T-cell (primary cell): ENCODE measurements at places on chromosomes 1 and 21. TPM values are rescaled to one million over a fixed set of nuclear protein-coding genes. Genes with fewer than 3 reads are reported as not detected.
A peak's percentile ranks its signal among the peaks of the same experiment; 100 is the strongest.

The OPTC gene
- total RNA-seq: not detected

The FNDC5 gene
- total RNA-seq: not detected

The SRM gene
- total RNA-seq: 72.4 TPM

The EDARADD gene
- total RNA-seq: 5.7 TPM

The UCHL5 gene
- total RNA-seq: 30.4 TPM

The PRELP gene
- total RNA-seq: 0.18 TPM

The KRTAP7-1 gene
- total RNA-seq: not detected

The VCAM1 gene
- total RNA-seq: 0.36 TPM

The JUN gene
- total RNA-seq: 56.6 TPM

The ST6GALNAC3 gene
- total RNA-seq: 0.33 TPM

The KCNJ9 gene
- not detected for total RNA-seq

The PLXNA2 gene
- total RNA-seq: 2.3 TPM

The VSIG8 gene
- not detected for total RNA-seq

The SPOCD1 gene
- total RNA-seq: not detected

The CA6 gene
- total RNA-seq: 2.1 TPM

The DSTYK gene
- total RNA-seq: 14.7 TPM

The IL19 gene
- total RNA-seq: not detected

DNA sequence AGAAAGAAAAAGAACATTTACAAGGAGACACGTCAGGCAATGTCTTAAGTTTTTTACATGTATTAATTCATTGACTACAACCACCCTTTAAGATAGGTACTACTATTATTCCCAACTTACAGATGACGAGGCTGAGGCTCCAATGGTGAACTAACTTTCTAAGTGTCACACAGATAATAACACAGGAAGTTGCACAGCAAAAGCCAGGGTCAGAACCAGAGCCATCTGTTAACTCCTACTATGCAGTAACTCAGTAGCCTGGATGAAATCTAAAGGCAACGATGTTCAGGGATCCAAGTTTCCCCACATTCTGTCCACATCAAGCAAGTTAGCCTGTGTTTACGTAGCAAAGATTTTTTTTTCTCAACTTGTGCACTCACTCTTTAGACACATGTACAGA is 371.7 kb downstream of the PTPRC start:
- H3K27me3 ChIP-seq: no peaks in the 10 kb centered on the region
- H3K36me3 ChIP-seq: no peaks in the 10 kb centered on the region
- peaks cover 11% of the 10 kb centered on the region for H3K4me1 ChIP-seq
- no peak overlapping the region for H3K27ac ChIP-seq
- no peak overlapping the region for H3K4me3 ChIP-seq
- no peak for DNase-seq

GRCh38 chr1:165843304-165843703 is 15.9 kb downstream of the UCK2 start:
- no peak for DNase-seq
- H3K27ac ChIP-seq: no peak overlapping the region
- H3K27me3 ChIP-seq: no peaks in the 10 kb centered on the region
- peaks cover 5% of the 10 kb centered on the region for H3K4me1 ChIP-seq
- no peaks in the 10 kb centered on the region for H3K36me3 ChIP-seq

- no peaks in the 10 kb centered on the region for H3K36me3 ChIP-seq
- peaks cover 32% of the 10 kb centered on the region for H3K4me1 ChIP-seq
- no peaks in the 10 kb centered on the region for H3K27me3 ChIP-seq
- DNase-seq: no peak
- no peak overlapping the region for H3K4me3 ChIP-seq
- H3K27ac ChIP-seq: no peak overlapping the region
Measured at GRCh38 chr1:23537296-23537973, 6.4 kb upstream of the E2F2 start.

DNA sequence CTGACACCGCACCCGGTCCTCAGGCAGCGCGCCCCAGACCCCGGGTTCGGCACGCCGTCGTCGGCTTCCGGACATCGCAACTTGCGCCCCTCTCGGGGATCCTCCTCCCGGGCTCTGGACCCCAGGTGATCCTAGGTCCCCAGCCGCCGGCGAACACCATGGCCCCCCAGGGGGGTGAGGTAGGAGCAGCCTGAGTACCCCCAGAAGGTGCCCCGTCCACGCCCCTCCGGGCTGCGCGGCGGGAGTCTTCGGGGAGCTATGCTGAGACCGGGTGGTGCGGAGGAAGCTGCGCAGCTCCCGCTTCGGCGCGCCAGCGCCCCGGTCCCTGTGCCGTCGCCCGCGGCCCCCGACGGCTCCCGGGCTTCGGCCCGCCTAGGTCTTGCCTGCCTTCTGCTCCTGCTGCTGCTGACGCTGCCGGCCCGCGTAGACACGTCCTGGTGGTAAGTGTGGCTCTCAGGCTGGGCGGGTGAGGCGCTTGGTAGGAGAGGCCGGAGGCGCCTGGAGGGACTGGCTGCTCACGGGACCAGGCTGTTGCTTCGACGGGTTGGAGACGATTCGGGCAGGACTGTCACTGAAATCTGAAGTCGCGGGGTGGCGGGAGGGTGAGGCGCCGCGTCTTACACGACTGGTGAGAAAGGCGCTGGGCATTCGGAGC is 367 bp downstream of the WNT2B start:
- peaks cover 24% of the 10 kb centered on the region for H3K4me1 ChIP-seq
- peak overlapping the region; percentile 93 for H3K4me3 ChIP-seq
- peak; percentile 30 for DNase-seq
- H3K27me3 ChIP-seq: peaks cover 59% of the 10 kb centered on the region
- H3K36me3 ChIP-seq: no peaks in the 10 kb centered on the region

DNA sequence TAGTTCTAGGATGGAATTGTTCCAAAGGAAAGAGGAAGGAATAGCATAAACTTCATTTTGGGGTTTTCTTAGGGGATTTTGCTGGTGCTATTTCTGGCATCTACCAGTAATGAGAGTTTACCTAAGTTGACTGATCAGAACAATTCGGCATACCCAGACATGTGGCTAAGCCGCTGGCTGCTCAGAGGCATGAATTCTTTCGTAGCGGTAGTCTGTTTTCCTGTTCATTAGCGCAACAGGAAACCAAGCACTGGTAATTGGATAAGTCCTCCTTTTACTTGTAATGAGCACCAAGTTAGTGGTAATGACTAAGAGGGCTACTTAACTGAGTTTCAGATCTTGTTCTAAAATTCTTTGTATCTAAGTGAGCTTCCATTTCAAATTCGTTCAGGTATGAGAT is 38.6 kb downstream of the C21orf91 start:
- H3K36me3 ChIP-seq: no peaks in the 10 kb centered on the region
- H3K4me1 ChIP-seq: peaks cover 50% of the 10 kb centered on the region
- no peak overlapping the region for H3K4me3 ChIP-seq
- DNase-seq: peak; percentile 51

- no peak for DNase-seq
- H3K4me1 ChIP-seq: no peaks in the 10 kb centered on the region
- no peaks in the 10 kb centered on the region for H3K27me3 ChIP-seq
- H3K4me3 ChIP-seq: no peak overlapping the region
Measured at GRCh38 chr1:67947114-67947513, 103.3 kb downstream of the DIRAS3 start.

DNA sequence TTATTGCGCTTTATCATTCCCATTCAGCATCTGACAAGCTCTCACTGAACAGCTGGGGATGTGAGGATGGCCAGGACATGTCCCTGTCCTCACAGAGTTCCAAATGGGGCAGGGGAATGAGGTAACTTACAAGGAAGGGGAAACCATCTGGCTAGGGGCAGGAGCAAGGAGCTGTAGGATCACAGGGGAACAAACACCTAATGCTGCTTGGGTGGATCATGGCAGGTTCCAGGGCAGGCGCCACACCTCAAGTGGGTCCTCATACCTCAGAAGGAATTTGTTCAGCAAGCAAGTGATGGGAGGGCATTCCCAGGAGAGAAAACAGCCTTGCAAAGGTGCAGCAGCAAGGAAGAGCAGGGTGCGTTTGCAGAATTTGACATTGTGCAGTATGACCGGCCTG is 35.1 kb upstream of the GRIK3 start:
- no peaks in the 10 kb centered on the region for H3K27me3 ChIP-seq
- no peaks in the 10 kb centered on the region for H3K36me3 ChIP-seq
- no peak for DNase-seq
- H3K4me3 ChIP-seq: no peak overlapping the region
- no peaks in the 10 kb centered on the region for H3K4me1 ChIP-seq

GRCh38 chr1:31642366-31642765 is 2.3 kb downstream of the PEF1 start:
- H3K36me3 ChIP-seq: no peaks in the 10 kb centered on the region
- H3K4me1 ChIP-seq: peaks cover 49% of the 10 kb centered on the region
- no peak overlapping the region for H3K4me3 ChIP-seq
- DNase-seq: no peak
- H3K27me3 ChIP-seq: no peaks in the 10 kb centered on the region
- H3K27ac ChIP-seq: no peak overlapping the region

DNA sequence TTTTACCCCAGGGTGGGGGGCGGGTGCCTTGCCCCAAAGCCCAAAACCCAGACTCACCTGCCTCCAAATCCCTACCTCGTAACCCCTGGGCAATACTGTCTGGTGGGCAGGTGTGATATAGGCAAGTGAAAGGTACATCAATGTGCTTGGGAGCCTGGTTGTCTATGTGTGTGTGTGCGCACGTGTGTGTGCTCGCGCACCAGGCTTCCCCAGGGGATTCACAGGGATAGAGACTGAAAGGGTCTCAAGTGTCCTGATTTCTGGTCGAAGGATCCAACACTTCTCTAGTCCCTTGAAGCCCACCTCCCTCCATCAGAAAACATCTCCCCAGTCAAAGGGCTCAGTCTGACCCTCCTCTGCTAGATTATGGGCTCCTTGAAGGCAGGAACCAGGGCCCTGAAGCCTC is 28.9 kb upstream of the EPB41 start:
- H3K27me3 ChIP-seq: no peaks in the 10 kb centered on the region
- H3K4me1 ChIP-seq: peaks cover 66% of the 10 kb centered on the region
- H3K36me3 ChIP-seq: no peaks in the 10 kb centered on the region
- no peak for DNase-seq
- H3K27ac ChIP-seq: peak overlapping the region; percentile 68

- peaks cover 42% of the 10 kb centered on the region for H3K27me3 ChIP-seq
- H3K36me3 ChIP-seq: no peaks in the 10 kb centered on the region
- peaks cover 7% of the 10 kb centered on the region for H3K4me1 ChIP-seq
- H3K27ac ChIP-seq: no peak overlapping the region
- DNase-seq: no peak
- H3K4me3 ChIP-seq: peak overlapping the region; percentile 42
Measured at GRCh38 chr21:45982092-45982757, 655 bp downstream of the COL6A1 start.

DNA sequence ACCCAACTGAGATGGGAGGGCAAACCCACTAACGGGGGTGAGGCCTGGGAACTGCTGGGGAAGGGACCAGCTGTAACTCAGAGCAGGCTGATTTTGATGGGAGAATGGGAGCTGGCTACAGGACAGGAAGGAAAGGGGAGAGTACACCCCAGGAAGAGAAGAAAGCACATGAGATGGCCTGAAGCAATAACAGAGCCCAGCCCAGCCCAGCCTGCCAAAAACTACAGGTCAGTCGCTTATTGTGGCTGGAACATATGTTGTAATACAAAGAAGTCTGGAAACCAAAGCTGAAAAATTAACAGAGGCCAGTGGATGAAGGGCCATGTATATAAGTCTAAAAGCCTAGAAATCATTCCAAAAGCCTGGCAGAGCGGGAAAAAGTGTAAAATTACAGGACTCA is 1.6 kb downstream of the ITLN2 start:
- H3K4me1 ChIP-seq: peaks cover 16% of the 10 kb centered on the region
- H3K27ac ChIP-seq: no peak overlapping the region
- DNase-seq: no peak

DNA sequence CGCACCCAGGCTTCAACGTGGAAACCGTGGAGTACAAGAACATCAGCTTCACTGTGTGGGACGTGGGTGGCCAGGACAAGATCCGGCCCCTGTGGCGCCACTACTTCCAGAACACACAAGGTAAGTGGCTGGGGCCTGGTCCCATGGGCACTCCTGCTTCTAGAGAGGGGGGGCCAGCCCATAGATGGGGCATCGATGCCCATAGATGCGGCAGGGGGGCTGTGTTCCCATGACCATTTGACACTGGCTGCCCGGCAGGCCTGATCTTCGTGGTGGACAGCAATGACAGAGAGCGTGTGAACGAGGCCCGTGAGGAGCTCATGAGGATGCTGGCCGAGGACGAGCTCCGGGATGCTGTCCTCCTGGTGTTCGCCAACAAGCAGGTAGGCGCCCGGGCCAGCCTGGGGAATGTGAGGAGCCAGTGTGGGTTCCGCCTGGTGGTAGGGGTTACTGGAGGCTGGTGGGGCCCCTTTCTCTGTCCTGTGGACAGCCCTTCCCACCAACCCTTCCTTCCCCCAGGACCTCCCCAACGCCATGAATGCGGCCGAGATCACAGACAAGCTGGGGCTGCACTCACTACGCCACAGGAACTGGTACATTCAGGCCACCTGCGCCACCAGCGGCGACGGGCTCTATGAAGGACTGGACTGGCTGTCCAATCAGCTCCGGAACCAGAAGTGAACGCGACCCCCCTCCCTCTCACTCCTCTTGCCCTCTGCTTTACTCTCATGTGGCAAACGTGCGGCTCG is 5.6 kb downstream of the C1orf35 start:
- no peak for DNase-seq
- H3K27ac ChIP-seq: no peak overlapping the region
- H3K4me1 ChIP-seq: peaks cover 44% of the 10 kb centered on the region

GRCh38 chr1:26961826-26962225 is 1.6 kb upstream of the KDF1 start:
- no peak overlapping the region for H3K4me3 ChIP-seq
- H3K36me3 ChIP-seq: no peaks in the 10 kb centered on the region
- peaks cover 4% of the 10 kb centered on the region for H3K27me3 ChIP-seq
- no peak overlapping the region for H3K27ac ChIP-seq
- H3K4me1 ChIP-seq: peaks cover 18% of the 10 kb centered on the region

GRCh38 chr1:115477071-115477470 is 139.0 kb upstream of the NGF start:
- no peak overlapping the region for H3K27ac ChIP-seq
- DNase-seq: no peak
- no peak overlapping the region for H3K4me3 ChIP-seq
- no peaks in the 10 kb centered on the region for H3K36me3 ChIP-seq
- H3K4me1 ChIP-seq: no peaks in the 10 kb centered on the region

- H3K4me3 ChIP-seq: no peak overlapping the region
- no peak overlapping the region for H3K27ac ChIP-seq
- no peak for DNase-seq
- no peaks in the 10 kb centered on the region for H3K27me3 ChIP-seq
- H3K36me3 ChIP-seq: no peaks in the 10 kb centered on the region
- H3K4me1 ChIP-seq: no peaks in the 10 kb centered on the region
Measured at GRCh38 chr1:87051965-87052364, 137.5 kb downstream of the HS2ST1 start.
